ENCODE measurements at places on chromosomes 12 and 14.

- no peak for DNase-seq
Measured at GRCh38 chr12:1691123-1692007, 495 bp downstream of the ADIPOR2 start.

DNA sequence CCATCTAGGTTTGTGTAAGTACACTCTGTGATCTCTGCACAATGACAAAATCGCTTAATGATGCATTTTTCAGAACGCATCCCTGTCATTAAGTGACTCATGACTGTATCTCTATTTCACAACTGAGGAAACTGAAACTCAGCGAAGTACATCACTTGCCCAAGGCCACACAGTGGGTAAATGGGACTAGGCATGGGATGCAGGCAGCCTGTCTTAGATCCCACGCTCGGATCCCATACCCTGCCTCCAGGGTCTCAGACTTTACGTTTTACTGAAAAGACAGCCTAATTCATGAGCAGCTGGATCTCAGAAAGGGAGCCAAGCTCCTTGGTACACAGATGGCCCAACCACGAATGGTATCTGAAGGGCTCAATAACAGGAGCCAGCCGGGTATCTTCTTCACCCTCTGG, 2.4 kb upstream of the MLEC start:
- no peak for DNase-seq

DNA sequence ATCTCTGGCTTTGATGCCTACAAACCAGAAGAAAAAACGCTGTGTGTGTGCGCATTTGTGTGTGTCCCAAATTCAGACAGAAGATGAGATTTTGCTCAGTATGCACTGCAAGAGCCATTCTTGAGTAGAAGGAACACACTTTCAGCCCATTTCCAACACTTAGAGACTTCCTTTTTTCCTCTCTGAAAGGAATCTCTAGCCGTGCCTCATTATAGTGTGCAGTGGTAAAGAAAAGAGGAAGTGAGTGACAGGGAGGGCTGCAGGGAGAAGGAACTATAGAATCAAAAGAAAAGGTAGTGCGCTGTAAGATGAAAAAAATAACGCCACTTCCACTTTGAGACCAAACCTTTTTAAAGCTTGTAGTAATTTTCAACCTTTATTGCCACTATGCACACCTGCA, 1400.9 kb upstream of the FLRT2 start:
- DNase-seq, result peak; percentile 6

- DNase-seq, result peak; percentile 85
Measured at GRCh38 chr12:108400056-108400455, 60.9 kb upstream of the CMKLR1 start.

- DNase-seq, result no peak
Measured at GRCh38 chr12:26102953-26103352, 21.9 kb downstream of the BHLHE41 start.

GRCh38 chr12:96054244-96054610, 18.8 kb upstream of the LTA4H start:
- DNase-seq, result no peak

GRCh38 chr12:4780641-4781611, 60.7 kb downstream of the GALNT8 start:
- DNase-seq, result peak; percentile 32

GRCh38 chr12:83758888-83759631, 1072.4 kb downstream of the TMTC2 start:
- DNase-seq, result no peak

- DNase-seq, result no peak
Measured at GRCh38 chr12:115934046-115934445, 343.4 kb downstream of the MED13L start.

GRCh38 chr12:20372326-20373096, 4.2 kb downstream of the PDE3A start:
- DNase-seq, result no peak

DNA sequence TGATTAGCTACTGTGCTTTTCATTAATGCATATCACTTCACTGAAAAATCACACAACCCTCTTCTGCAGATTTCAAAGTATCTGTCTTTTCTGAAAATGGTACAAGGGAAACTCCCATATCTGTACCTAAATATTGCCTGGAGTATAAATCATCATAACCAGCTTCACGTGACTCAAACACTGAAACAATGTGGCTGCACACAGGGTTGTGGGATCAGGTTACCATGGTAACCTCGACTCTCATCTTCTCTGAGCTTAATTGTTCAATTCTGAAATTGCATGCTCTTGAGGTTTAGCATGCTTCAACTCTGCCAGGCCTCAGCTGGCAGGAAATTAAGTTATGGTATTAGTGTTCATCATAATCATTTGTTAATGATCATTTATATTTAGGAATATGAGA, 77.5 kb upstream of the CPSF6 start:
- DNase-seq, result peak; percentile 91

DNA sequence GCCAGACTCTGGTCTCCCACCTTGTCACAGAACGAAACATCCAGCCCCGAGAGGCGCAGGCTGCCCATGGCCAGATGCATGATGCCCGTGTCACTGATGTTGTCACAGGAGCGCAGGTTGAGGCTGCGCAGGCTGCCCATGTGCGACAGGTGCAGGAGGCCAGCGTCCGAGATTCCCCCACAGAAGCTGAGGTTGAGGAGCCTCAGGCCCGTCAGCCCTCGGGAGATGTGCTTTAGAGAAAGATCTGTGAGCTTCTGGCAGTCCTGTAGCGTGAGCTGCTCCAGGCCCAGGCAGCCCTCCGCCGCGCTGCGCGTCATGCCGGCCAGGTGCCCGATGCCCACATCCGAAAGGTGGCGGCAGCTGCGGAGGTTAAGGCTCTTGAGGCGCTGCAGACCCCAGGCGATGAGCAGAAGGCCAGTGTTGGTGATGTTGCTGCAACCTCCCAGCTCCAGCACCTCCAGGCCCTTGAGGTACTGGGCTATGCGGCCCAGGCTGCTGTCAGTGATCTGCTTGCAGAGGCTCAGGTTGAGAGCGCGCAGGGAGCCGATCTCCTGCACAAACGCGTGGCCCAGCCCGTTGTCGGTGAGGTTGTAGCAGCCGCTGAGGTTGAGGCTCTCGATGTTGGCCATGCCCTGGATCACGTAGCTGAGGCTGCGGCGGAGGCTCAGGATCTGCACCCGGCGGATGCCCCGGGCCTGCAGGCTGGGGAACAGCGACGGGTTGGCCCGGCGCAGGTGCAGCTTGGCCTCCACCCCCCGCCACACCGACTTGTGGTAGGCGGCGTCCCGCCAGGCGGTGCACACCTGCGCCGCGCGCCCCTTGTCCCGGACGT, 991 bp downstream of the FBXL14 start:
- peak; percentile 52 for DNase-seq

- peak; percentile 77 for DNase-seq
Measured at GRCh38 chr12:109720152-109720856, 6.7 kb downstream of the FAM222A start.

- no peak for DNase-seq
Measured at GRCh38 chr14:68279777-68280233, 460.2 kb downstream of the RAD51B start.

GRCh38 chr12:117875744-117876435, 92.9 kb downstream of the KSR2 start:
- DNase-seq, result peak; percentile 81

- peak; percentile 88 for DNase-seq
Measured at GRCh38 chr12:55996201-55996714, 818 bp upstream of the SUOX start.

- no peak for DNase-seq
Measured at GRCh38 chr14:51189600-51190376, 50.3 kb upstream of the TMX1 start.

- DNase-seq, result no peak
Measured at GRCh38 chr12:57258977-57259970, 8.3 kb upstream of the STAC3 start.

- DNase-seq, result no peak
Measured at GRCh38 chr12:96436366-96437170, 36.3 kb upstream of the CDK17 start.

Measured in brain (organoid and tissue), 16 donors.